ENCODE measurements at places on chromosomes 13 and 19. TPM values are rescaled to one million over a fixed set of nuclear protein-coding genes. Genes with fewer than 3 reads are reported as not detected.
A peak's percentile ranks its signal among the peaks of the same experiment; 100 is the strongest.

DNA sequence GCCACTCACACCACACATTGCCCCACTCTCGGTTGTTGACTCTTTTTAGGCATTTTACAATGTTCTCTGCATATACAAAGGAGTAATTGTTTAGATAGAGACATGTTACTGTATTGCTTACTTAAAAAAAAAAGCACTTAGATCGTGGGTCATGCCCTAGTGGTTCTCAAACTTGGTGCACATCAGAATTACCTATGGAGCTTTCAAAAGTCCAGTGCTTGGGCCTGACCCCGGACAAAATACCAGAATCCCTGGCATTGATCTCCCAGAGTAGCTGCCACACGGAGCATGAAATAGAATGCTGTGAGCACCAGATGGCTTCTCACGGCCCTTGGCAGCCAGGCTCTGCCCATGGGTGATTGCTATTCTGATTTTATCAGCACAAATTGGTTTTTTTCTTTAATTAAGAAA, 20.0 kb downstream of the ACP7 start:
- peak; percentile 96 for DNase-seq

SRRM5 gene
- not detected for total RNA-seq

TNNT1 gene
- total RNA-seq: 463 TPM

GRCh38 chr13:40600149-40600751, 66.2 kb downstream of the FOXO1 start:
- DNase-seq: no peak

DNA sequence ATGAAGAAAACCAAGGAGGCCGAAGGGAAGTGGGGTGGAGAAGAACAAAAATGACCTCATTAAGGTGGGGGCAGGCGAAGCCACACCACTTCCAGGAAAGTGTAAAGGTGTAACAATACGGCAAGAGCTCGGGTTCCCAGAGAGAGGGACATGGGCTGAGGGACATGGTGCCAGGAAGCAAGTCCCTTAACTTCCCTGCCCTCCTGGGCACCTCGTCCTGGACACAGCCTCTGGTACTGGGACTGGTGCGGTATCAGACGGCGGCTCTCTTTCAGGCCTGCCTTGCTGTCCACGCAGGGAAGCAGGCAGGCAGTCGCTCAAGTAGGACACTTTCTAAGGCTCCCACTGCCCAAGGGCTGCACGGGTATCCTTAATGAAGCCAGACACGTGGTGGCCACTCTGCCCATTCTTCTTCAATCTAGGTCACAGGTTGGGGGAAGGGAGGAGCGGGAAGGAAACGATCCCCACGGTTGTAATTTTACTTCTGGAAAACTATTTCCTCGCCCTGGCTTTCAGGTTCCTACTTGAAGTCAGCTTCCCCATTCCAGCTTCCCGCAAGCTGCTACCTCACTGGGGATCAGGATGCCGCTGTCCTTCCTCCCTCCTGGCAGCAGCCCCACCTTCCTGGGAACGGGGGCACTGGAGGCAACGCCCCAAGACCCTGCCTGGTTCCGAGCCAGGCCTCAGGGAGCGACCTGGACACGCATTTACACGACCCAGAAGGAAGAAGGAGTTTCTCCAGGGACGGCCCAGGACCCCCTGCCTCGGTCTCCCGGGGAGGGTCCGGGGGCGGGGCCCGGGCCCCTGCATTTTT, 1.2 kb downstream of the AP3D1 start:
- DNase-seq: no peak

DNA sequence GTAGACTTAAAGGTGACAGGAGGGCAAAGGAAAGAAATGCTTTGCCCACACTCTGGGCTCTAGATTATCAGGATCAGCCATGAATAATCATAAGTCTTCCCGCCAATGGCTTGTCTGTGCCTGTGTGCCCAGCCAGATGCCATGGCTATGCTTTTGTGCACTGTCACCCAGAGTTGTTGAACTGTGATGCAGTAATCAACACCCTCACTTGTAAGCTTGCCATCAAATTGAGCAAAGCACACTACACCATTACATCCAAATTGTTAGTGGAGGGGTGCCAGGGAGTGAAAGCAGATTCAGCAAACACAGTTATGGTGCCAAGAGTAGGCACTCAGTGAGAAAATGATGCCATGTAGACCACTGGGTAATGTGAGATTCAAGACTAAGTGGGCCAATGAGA, 845.3 kb upstream of the MIR17HG start:
- no peak for DNase-seq

GRCh38 chr19:5838353-5839064, 993 bp downstream of the FUT6 start:
- no peak for DNase-seq

GRCh38 chr19:17329366-17330261, 5.0 kb downstream of the ANO8 start:
- no peak for DNase-seq

METTL21C gene
- total RNA-seq: not detected

Measured in G401 (cell line).